Activated naive CD8-positive, alpha-beta T cell treated with anti-CD3 and anti-CD28 coated beads, Interleukin-2, amount 10 ng/mL, durations not matched to agents 7 days and 5 days (primary cell): ENCODE measurements at places on chromosomes 16 and 17.

GRCh38 chr16:13997933-13998332 is 73.2 kb upstream of the MRTFB start:
- peaks cover 9% of the 10 kb centered on the region for H3K27me3 ChIP-seq
- H3K4me3 ChIP-seq = no peak overlapping the region
- DNase-seq = no peak

- H3K4me3 ChIP-seq = no peak overlapping the region
- DNase-seq = no peak
- no peak overlapping the region for H3K27ac ChIP-seq
- no peaks in the 10 kb centered on the region for H3K36me3 ChIP-seq
- H3K4me1 ChIP-seq = peaks cover 7% of the 10 kb centered on the region
Observed at GRCh38 chr17:38609280-38610031, 3.7 kb upstream of the SRCIN1 start.

DNA sequence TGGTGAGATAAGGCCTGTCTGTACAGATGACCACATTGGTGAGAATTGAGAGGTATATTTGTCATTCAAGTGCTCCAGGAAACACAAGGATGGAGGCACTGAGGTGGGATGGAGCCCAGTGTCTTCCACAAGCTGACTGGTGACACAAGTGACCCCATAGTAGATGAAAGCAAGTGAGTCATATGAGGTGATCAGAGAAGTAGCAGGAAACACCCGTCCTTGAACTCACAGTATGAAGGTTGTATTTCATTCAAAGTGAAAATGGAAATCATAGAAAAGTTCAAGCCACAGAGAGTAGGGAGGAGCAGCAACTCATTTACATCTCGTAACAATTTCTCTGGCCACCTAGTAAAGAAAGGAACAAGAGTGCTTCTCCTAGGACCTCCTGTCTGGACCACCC is 609.8 kb downstream of the HS3ST4 start:
- no peak overlapping the region for H3K4me3 ChIP-seq
- no peaks in the 10 kb centered on the region for H3K36me3 ChIP-seq
- DNase-seq = no peak
- no peaks in the 10 kb centered on the region for H3K4me1 ChIP-seq
- H3K27me3 ChIP-seq = no peaks in the 10 kb centered on the region

DNA sequence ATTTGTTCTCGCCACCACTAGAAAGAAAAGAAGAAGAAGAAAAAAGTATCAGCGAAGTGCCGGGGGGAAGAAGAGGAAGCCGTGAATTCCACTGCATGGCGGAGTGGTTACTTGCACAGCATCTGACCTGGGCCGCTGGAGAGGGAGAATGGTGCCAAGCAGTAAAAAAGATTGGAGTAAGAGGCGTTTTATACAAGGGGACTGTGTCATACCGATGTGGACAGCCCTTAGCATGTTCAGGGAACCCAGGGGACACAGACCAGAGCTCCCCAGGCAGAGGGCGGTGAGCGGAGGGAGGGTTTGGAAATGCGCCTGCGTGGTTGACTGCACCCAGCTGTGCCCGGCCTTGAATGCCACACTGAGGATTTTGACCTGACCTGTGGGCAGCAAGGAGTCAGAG is 52.8 kb downstream of the PLXDC1 start:
- no peak overlapping the region for H3K4me3 ChIP-seq
- peaks cover 2% of the 10 kb centered on the region for H3K36me3 ChIP-seq
- H3K27ac ChIP-seq = peak overlapping the region; percentile 11
- peaks cover 44% of the 10 kb centered on the region for H3K4me1 ChIP-seq
- no peaks in the 10 kb centered on the region for H3K27me3 ChIP-seq
- no peak for DNase-seq

GRCh38 chr17:78113804-78114785 is 14.5 kb downstream of the TMC6 start:
- H3K4me1 ChIP-seq = peaks cover 28% of the 10 kb centered on the region
- DNase-seq = no peak
- H3K27me3 ChIP-seq = no peaks in the 10 kb centered on the region
- H3K4me3 ChIP-seq = peak overlapping the region; percentile 45

DNA sequence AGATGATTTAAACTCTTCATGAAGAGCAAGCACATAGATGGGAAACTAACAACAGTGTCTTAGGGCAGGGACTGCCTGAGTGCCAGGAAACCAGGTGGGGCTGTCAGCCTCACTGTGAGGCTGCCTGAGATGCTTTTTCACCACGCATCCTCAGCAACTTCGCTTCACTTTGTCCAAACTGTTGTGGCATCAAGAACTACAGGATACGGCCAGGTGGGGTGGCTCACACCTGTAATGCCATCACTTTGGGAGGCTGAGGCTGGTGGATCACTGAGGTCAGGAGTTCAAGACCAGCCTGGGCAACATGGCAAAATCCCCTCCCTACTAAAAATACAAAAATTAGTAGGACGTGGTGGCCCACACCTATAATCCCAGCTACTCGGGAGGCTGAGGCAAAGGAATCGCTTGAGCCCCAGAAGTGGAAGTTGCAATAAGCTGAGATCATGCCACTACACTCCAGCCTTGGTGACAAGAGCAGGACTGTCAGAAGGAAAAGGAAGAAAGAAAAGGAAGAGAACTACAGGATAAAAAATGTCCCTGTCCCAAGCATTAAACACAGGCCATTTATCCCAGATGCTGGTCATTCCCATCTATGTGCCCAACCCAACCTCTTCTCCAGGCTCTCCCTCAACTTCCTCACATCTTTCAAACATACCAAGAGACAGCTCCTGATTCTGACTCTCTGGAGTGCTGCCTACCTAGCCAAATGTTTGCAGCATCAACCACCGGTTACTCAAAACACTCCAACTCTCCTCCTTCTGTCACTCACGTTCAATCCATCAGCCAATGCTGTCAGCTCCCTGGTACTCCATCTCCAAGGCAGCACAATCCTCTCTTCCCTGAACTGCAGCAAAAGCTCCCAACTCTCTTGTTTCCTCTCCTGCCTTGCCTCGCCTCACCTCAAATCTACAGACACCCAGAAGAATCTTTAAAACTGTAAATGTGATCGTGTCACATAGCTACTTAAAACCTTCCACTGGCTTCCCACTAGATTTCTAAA is 1.6 kb downstream of the EIF4A3 start:
- peak overlapping the region; percentile 83 for H3K27ac ChIP-seq
- peaks cover 15% of the 10 kb centered on the region for H3K36me3 ChIP-seq
- H3K4me1 ChIP-seq = peaks cover 24% of the 10 kb centered on the region
- no peak for DNase-seq
- H3K4me3 ChIP-seq = peak overlapping the region; percentile 96

DNA sequence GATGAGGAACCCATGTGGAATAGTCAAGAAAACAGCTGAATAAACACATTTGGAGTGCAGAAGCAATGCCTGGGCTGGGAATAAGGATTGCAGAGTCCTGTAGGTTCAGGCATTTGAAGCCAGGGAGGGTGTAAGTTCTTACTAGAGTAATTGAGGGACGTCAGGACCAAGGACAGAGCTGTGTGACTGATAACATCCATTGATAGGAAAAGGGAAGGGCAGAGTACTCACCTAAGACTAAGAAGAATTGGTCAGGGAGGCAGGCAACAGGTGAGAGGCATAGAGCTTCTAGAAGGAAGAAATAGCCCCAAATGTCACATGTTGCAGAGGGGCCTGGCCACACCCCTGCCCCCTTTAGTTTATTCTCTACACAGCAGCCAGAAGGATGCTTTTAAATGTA is 79.8 kb upstream of the TMEM132E start:
- no peak overlapping the region for H3K27ac ChIP-seq
- peaks cover 4% of the 10 kb centered on the region for H3K4me1 ChIP-seq
- H3K4me3 ChIP-seq = no peak overlapping the region
- H3K36me3 ChIP-seq = no peaks in the 10 kb centered on the region
- peaks cover 17% of the 10 kb centered on the region for H3K27me3 ChIP-seq

DNA sequence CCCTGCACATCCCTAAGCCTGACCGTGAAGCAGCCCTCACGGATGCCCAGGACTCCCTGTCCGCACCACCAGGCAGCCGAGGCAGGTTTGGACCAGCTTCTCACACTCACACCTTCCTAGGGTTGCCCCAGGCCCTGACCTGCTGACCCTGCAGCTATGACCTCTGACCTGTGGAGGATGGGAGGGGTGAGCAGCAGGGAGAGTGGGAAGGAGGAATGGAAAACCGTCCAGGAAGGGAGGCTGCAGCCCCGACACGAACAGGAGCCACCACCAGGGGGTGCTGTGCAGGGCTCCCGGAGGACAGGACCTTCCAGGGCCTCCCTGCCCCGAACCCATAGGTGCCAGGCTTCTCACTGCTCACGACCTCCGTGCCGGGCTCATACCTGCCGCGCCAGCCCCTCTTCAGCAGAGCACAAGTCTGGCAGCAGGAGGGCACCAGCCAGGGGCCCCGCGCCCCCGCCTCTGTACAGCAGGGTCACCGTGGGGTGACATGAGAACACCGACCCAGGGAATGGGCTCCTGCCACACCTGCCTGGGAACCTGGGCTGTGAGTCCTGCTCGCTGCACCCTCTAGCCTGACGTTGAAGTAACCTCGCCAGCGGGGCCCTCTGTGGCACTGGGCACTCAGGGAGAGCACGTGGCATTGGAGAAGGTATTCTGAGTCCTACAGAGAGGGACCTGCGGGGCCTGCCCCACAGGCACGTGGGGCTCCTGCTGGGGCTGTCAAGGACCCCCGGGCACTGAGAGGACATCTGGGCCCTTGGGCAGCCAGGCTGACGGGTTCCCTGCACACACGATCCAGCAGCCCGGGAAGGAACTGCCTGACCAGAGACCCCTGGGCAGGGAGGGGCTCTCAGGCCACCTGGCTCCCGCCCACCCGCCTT is 37.6 kb downstream of the CTU2 start:
- no peak overlapping the region for H3K27ac ChIP-seq
- H3K4me1 ChIP-seq = peaks cover 18% of the 10 kb centered on the region
- peaks cover 1% of the 10 kb centered on the region for H3K36me3 ChIP-seq
- H3K4me3 ChIP-seq = no peak overlapping the region
- peak; percentile 81 for DNase-seq

DNA sequence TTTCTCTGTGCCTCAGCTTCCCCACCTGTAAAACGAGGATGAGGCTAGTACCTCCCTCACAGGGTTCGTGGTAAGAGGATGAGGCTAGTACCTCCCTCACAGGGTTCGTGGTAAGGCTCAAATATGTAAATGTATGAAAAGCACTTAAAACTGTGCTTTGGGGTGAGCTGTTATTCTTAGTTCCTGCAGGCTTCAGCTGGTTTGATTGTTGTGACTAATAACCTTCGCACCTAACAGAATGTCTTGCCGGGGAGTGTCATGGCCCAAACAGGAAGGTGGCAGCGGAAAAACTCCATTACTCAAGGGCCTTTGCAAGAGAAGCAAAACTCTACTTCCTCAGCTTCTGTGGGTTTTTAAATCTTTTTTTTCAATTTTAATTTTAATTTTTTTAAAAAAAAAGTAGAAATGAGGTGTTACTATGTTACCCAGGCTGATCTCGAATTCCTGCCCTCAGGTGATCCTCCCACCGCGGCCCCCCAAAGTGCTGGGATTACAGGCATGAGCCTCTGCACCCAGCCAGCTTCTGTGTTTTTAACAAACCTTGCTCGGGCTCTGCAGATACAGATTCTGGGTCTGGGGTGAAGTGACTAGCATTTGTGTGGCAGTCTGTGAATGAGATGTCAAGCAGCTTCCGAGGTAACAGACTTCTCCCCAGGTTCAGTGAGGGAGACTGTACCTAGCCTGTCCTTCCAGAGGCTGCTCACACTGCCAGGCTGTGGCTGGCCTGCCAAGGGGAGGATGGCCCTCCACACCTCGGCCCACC is 103.0 kb downstream of the RAB11FIP4 start:
- no peaks in the 10 kb centered on the region for H3K27me3 ChIP-seq
- H3K4me3 ChIP-seq = peak overlapping the region; percentile 73
- peaks cover 2% of the 10 kb centered on the region for H3K36me3 ChIP-seq
- peak overlapping the region; percentile 97 for H3K27ac ChIP-seq
- DNase-seq = no peak
- peaks cover 70% of the 10 kb centered on the region for H3K4me1 ChIP-seq
